ENCODE measurements at places on chromosomes 16 and 17.

GRCh38 chr17:31570951-31571892, 179.7 kb downstream of the RAB11FIP4 start:
- no peak for DNase-seq

DNA sequence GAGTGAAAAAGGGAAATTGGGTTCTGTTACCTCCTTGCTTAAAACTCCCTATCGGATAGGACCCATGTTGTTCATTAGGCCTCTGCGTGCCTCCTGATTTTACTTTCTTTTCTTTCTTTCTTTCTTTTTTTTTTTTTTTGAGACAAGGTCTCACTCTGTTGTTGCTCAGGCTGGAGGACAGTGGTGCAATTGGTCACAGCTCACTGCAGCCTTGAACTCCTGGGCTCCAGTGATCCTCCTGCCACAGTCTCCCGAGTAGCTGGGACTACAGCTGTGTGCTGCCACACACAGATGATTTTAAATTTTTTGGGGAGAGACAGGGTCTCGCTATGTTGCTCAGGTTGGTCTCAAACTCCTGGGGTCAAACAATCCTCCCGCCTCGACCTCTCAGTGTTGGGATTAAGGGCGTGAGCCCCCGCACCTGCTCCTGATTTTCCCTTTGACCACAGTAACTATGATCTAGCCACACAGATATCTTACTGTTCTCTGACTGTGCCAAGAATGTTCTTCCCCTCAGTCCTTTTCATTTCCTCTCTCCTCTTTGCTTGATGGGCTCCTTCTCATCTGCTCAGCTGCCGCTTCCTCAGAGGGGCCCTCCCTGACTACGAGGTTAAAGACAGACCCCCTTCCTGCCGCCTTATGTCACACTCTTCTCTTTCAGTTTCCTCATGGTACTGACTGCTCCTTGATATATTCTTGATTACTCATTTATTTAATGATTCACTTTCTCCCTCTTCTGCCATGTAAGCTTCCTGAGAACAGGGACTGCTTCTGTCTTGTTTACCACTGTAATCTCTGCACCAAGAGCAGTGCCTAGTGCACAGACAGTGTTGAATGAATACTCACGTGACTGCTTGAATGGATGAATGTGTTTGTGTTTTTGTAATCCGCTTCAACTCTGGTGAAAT, 44.3 kb downstream of the LCMT1 start:
- DNase-seq: no peak

DNA sequence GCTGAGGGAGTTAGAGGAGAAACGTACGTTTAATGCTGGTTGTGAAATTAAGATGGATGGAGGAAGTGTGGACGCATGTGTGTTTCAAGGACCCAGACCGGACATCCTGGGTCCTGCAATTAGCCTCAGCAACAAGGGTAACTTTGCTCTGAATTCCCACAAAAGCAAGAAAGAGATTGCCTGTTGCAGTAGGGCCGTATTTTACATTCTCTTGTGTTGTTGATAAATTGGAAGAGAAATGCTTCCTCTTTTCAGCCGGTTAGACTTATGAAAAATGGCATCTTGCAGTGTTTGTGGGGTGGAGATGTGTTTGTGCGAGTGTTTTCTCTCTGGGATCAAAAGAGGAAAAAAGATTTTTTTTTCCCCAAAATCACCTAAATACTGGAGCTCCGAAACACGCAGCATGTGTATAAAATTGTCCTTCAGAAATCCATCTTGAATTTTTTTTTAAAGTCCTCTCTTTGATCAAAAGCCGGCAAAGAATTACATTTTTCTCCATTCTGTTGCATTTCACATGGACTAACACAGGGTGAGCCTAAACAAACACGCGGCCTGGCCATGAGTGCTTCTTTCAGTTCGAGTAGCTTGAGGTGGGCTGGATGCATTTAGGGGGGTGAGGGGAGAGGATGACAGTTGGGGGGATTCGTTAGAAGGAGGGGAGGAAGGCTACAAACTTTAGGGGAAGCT, 251.6 kb downstream of the C16orf95 start:
- DNase-seq: no peak

- no peak for DNase-seq
Observed at GRCh38 chr17:75250009-75250471, 11.4 kb downstream of the GGA3 start.

DNA sequence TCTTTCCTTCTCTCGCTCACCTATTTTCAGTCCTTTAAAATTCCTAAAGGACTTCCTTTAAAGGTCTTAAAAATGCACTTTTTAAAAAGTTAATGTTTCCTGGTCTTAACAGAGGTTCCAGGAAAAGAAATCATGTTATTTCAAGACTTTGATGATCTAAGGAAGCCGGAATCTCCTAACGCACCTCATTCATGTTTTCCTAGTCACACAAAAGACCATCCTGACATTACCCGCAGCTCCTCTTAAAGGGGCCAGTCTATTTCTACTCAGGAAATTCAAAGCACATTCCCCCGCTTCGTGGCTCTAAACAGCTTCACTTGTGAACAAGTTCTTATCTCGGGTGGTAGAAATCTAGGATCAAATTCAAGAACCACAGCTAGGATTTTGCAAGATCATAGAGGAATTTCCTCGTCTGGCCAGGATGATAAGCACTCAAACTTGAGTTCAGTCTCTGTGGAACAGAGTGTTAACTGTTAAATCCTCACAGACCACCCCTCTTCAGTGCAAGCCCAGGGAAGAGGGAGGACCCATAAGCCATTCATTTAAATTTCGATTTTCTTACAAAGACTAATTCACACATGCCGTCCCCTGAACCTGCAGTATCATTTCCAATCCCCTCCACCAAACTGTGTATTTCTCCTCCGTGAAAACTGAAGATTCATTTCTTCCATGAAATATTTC, 137.1 kb upstream of the AXIN2 start:
- DNase-seq: no peak

DNA sequence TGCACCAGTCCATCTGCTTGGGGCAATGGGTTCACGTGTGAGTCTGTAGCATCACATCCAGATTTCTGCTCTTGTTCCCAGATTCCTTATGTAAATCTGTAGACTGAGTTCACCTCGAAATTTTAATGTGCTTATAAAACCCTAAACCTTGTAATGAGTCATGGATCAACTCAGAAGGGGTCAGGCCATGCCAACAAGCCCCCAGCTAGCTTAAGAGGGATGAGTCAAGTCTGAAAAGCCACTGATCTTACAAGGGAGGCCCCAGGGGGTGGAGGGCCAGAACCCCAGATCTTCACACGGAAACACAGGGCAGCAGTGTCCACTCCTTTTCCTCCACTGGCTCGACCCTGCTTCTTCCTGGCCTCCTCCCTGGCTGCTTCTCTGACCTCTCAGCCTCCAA, 399.1 kb upstream of the CDH5 start:
- DNase-seq: no peak

GRCh38 chr17:64218066-64218465, 45.0 kb downstream of the TEX2 start:
- no peak for DNase-seq

GRCh38 chr16:3066440-3066748, 954 bp downstream of the IL32 start:
- DNase-seq: no peak

DNA sequence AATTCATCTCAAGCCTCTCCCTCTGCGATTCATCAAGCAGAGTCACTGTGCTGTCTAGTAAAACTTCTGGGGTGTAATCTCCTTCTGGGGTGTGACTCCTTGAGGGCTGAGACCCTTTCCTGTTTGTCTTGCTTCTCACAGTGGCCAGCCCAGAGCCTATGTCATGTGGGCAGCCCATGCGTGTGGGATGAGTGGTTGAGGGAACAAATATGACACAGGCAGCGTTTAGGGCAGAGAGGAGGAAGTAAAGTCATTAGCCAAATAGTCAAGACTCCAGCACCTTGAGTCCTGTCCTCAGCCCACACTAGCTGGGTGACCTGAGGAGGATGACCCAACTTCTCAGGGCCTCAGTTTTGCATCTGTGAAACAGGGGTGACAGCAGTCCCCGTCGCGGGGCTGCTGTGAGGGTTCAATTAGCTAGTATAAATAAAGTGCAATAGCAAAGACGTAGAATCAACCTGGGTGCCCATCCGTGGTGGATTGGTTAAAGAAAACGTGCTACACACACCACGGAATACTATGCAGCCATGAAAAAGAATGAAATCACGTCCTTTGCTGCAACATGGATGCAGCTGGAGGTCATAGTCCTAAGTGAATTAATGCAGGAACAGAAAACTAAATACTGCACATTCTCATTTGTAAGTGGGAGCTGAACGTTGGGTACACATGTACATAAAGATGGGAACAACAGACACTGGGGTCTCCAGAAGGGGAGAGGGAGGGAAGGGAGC, 4.5 kb upstream of the ITGAX start:
- DNase-seq: no peak

GRCh38 chr16:30904114-30904780, 7.8 kb downstream of the CTF1 start:
- no peak for DNase-seq

GRCh38 chr16:89241187-89242007, 23.9 kb downstream of the ZNF778 start:
- DNase-seq: peak; percentile 72

DNA sequence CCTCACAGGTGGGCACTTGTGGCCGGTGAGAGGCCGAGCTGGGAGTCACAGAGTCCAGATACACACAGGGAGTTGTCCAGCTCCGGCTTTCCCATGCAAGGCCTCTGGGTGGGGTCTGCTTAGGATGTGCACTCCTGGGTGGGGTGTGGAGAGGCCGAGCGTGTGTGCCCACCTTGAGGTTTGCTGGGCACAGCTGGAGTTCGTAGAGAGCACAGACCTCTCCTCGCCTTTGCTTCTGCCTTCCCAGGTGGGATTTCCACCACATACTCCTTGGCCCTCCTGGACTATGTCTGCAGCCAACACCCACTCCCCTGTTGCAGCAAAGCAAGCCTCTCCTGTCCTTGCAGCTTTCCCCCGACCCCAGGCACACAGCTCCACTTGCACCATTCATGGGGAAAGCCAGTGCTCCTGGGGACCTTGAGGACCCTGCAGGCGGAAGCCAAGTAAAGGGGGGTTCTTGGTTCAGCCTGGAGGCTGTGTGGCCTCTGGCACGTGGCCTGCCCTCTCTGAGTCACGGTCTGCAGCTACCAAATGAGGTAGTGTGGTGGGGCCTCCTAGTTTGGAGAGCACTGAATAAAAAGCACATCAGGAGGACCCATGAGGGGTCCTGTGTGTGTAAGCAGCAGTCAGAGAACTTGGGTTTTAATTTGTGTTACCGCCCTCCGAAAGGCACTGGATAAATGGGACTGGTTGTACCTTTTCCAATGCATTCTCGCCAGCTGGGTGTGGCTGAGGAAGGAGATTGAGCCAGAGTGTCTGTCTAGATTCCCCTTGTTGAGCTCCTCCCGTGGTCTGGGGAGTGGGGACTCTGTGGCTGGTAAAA, 31.5 kb downstream of the MPRIP start:
- no peak for DNase-seq

DNA sequence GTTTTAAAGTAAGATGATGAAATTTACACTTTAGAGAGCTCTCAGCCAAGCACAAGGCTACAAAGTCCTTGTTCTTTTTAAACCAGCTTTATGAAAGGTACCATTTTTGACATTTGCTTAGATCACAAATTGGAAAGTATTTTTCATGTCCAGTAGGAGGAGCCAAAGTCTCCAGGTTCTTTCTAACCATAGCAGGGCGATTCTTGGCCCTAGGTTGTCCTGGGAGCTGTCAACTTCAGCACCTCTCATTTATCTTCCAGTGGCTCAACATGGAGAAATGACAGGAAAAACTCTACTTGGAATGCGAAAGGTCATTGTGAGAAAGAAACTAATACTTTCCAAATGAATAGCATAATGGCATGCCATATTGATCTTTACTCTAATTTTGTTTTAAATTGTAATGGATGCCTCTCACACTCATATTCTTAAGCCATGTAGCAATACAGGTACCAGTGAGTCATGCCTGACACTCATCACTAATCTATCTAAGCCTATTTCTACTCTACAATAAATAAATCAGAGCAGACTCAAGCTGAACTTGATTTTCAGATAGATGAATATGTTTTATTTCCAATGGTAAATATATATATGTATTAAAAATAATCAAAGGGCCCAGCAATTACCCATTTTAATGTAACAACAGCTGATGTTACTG, 919.1 kb upstream of the EEF2KMT start:
- DNase-seq: no peak

DNA sequence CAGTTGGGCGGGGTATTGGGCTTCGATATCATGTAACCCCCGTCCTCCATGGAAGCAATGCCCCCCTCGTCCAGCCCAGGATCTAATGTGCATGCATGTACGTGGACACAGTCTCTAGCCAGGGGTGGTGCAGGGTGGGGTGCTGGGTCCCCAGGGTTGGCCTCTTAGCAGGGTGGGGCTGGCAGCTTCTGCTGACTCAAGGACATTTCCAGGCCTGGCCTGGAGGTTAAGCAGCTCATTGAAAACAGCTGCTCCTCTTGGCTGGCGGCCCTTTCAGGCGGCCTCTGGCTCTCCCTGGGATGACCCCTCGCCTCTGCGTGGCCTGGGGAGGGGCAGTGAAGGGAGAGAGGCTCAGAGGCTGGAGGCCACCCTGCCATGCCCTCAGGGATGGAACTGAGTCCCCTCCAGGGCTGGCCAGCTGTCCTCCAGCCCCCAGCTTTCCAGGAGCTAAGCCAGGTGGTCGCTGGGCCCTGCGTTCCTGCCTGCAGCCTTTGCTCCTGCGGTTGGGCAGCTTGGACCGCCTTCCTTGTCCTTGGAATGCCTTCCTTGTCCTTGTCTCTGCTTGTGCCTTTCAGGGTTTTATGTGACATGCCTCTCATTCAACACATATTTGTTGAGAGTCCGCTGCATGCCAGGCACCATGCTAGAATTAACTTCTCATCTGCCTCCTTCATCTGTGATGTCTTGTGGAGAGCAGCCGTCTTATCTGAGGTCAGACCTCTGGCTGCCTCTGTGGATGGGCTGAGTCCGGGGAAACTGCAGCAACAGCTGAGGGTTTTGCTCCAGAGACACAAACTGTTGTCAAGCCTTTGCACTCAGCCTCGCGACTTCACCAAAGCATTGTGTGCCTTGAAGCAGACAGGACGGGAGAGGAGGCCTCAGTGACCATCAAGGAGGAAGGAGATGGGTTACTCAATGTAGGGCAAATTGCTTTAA, 26.6 kb downstream of the MRC2 start:
- DNase-seq: no peak

DNA sequence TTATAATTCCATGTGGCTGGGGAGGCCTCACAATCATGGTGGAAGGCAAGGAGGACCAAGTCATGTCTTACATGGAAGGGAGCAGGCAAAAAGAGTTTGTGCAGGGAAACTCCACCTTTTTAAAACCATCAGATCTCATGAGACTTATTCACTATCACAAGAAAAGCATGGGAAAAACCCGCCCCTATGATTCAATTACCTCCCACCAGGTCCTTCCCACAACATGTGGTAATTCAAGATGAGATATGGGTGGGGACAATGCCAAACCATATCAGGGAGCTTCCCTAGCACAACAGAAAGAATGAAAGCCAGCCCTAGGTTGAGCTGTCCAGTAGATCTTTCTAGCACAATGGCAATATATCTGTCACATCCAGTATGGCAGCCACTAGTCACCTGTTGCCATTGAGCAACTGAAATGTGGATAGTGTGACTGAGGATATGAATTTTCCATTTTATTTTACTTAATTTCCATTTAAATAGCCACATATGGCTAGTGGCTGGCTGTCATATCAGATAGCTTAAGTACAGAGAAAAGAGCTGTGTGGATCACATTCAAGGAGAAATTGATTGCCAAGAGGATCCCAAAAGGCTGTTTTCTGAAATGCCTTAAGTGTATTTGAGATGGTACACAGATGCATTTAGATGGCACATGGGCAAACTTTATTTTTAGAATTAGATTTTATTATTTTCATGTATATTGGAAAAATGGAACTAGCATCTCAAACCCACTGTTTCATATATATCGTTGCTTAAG, 273.0 kb downstream of the GRIN2A start:
- DNase-seq: no peak

Measured in effector CD8-positive, alpha-beta T cell (primary cell).